ENCODE measurements at places on chromosomes 6 and 20.

GRCh38 chr6:111739257-111739696 is 133.6 kb upstream of the TRAF3IP2 start:
- DNase-seq = no peak

- DNase-seq = no peak
These were observed 209.2 kb upstream of the RNF217 start for GRCh38 chr6:124753001-124753400.

DNA sequence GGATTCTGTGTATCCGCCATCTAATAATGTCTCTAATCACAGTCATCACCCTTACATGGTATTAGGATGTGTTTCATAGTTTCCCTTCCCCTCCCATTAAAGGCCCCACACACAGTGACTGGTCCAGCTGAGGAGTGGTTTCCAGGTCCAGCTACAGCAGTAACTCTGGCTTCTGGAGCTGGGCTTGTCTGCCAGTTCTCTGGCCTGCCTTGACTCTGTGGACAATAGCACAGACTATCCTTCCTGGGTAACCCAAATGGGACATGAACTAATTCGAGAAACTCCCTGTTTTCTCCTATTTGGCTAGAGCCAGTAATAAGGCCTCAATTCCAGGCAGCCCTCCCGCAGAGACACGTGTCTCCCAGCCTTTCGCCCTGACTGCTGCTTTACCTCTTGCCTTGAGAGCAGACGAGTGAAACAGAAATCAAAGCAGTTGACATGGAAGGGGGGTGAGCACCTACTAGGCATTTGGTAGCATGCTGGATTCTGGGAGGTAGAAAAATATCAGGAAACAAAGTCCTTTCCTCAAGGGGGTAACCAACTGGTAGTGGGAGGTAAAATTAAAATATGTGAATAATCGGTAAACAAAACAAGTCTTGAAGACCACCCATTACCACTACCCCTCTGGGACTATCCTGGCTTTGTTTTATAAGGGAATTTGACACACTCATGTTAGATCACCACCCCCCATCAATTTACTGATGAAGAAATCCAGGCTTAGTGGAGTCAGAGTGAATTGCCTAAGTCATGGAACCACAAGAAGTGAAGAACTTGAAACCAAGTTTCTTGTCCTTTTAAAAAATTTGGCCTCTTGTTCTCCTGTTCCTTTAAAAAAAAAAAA is 1.2 kb downstream of the TRAF3IP2 start:
- no peak for DNase-seq

DNA sequence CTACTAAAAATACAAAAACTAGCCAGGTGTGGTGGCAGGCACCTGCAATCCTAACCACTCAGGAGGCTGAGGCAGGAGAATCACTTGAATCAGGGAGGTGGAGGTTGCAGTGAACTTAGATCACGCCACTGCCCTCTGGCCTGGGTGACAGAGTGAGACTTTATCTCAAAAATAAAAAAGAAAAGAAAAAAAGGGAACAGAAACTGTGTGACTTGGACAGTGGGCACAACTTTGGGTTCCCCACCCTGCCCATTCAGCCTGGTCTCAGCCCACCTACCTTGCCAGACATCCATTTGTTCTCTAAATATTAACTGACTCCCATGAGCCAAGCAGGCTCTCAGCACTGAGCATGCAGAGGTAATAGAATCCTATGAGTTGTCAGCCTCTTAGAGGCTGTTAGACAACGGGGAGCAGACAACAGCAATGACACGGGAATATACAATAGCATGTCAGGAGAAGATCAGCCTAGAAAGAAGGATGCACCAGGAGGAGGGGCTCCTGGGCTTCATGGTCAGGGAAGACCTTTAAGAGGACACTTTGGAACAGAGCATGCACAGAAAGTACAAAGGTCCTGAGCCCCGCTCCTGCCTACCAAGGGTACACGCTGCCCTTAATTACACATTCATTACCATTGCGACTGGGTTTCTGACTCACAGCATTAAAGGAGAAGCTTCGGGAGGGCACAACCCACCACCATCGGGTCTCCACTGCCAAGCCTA is 20.0 kb downstream of the FAM209B start:
- no peak for DNase-seq

DNA sequence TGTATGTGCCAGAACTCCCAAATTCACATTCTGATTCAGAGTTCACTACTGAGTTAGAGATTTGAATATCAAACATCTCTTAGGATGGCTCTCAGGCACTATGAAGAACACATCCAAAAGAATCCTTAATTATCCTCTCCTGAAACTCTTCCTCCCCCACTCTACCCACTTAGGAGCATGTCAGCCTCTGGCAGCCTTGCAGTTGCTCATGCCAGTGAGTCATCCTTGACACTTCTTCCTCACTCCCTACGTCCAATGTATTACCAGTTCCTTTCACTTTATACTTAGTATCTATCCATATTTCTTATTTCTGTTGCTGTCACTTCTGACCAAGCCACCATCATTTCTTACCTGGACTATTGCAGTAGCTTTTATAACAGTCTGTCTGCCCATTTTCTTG is 192.0 kb upstream of the IMPG1 start:
- DNase-seq = no peak

- DNase-seq = no peak
These were observed 305.0 kb downstream of the GMDS start for GRCh38 chr6:1940381-1940780.

- no peak for DNase-seq
These were observed 3.9 kb downstream of the CCN2 start for GRCh38 chr6:131946992-131947955.

DNA sequence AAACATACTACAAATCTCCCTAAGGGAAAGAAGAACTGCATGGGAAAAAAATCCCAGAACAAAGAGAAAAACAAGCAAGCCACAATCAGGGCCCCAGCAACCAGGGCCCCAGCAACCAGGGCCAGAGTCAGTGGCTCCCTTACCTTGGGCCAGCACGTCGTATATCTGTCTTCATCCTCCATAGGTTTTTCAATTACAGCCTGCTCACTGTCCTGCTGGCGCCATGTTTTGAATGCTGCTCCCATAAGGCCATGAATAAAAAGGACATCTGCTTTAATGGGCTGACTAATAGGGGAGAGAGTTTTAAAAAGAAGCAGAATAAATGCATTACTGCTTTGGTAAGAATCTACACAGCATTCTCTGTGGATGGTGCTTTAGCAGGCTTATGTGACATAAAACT is 49.2 kb downstream of the SERAC1 start:
- no peak for DNase-seq

DNA sequence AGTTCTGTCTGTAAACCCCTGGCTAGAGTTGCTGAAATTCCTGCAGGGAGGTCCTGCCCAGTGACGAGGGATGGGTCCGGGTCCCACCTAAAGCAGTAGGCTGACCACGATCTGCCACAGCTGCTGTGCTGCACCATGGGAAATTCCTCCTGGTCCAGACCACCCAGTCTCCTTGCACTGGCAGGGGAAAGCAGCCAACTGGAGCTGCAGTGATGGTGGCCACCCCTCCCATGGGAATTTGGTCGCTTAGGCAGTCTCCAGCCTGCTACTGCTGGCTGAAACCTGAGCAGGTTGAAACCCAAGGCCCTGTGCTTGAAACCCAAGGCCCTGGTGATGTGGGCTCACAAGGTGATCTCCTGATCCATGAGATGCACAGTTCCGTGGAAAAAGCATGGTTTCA is 23.9 kb upstream of the MOXD1 start:
- DNase-seq = no peak

DNA sequence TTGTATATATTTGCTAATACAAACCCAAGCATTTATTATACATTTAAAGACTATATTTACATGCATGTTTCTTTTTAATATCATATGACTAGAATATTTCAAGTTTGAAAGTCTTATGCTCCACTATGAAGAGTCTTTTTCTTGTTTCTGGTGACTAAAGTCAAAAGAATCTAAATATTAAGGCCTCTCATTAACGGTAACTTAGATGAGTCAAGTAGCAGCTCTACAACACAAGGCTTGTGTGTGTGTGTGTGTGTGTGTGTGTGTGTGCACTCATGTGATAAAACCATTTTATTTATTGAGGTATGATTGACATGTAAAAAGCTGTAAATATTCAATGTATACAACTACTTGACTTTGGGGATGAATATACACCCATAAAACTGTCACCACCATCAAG is 275.6 kb downstream of the TFAP2B start:
- no peak for DNase-seq

DNA sequence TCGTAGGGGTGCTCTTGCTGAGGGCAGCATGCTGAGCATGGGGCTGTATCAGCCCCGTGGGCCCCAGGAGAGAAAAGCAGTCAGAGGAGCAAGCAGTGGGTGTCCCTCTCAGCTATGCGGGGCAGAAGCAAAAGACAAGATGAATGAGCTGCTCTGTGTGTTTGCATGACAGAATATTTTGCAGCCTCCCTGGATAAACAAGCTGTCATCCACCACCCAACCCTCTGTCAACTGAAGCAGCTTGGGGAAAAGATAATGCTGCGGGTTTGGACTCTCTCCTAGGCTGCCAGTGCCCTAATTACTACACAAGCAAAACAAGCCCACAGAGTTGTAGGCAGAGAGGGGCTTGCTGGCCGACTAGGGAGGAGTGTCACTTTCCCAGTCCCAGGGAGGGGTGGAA is 82.3 kb upstream of the PTPRT start:
- no peak for DNase-seq

DNA sequence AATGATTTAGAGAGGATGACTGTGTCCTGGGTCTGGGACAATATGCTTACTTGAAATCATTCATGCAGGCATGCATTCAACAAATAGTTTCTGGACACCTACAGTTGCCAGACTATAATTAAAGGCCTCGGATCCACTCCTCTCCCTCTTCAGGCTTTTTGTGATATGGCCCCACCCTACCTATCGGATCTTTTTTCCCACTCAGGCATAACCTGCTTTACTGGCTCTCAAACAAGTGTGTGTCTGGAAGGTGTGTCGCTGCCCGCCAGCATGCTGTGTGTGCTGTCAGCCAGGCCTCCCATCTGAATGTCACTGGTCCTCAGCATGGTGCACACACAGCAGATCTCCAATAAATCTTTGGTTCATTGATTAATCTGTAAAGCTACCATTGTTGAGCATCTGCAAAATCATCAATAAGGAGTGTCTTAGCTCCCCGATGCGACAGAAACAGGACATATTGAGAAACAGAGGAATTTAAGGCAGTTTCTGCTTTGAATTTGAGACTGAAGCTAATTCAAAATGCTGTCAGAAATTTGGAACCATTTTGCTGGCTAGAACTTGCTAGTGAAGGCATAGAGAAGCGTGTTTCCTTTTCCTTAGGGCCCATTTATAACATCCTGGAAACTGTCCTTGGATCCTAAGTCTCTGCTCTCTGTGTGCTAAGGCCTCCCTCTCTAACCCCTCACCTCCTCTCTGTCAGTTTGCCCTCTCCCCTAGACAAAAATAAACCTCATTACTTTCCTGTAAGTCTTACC is 23.5 kb upstream of the CCN6 start:
- DNase-seq = no peak

GRCh38 chr6:38136547-38136946 is 317.0 kb downstream of the ZFAND3 start:
- no peak for DNase-seq

DNA sequence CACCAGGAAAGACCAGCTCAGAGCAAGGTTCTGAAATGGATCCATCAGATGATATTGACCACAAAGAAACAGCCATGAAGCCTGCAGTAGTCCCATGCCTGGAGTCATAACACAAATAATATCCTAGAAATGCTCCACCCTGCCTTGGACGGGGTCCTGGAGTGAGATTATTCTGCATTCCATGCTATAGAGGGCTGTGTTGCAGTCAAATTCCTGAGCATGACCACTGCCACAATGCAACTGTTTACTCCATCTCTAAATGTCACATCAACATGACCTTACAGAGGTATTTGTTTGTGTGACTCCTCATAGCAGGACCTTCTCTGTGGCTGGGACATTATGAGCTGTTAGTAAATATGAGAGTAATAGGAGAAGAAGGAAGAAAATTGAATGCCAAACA is 257.5 kb upstream of the TCF21 start:
- no peak for DNase-seq

DNA sequence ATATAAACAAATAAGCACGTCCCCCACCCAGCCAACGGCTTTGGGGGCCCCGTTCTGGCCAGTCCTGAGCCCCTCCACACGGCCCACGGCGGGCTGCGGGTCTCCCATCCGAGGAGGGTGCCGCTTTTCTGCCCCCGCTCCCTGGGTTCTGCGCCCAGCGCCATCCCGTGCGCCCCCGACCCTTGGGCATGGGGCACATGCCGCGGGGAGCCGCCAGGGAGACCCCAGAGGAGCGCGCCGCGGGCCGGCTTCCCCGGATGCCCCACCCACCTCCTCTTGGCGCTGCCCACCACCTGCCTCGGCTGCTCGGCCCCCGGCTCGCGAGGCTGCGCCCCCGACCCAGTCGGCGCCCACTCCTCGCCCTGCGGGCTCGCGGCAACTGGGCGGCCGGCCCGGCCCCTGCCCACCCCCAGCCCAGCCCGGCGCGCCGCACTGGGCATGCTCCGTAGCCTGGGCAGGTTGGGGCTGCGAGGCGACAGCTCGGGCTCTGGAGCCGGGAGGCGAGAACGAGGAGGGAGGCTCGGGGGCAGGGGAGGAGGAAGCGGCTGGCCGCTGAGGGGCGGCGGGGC is 570 bp upstream of the PLCB4 start:
- no peak for DNase-seq

GRCh38 chr20:44734938-44735337 is 10.7 kb upstream of the KCNK15 start:
- no peak for DNase-seq

GRCh38 chr20:3041854-3042409 is 1.5 kb upstream of the GNRH2 start:
- no peak for DNase-seq

- DNase-seq = no peak
These were observed 171.7 kb downstream of the FAXC start for GRCh38 chr6:99177736-99178135.

DNA sequence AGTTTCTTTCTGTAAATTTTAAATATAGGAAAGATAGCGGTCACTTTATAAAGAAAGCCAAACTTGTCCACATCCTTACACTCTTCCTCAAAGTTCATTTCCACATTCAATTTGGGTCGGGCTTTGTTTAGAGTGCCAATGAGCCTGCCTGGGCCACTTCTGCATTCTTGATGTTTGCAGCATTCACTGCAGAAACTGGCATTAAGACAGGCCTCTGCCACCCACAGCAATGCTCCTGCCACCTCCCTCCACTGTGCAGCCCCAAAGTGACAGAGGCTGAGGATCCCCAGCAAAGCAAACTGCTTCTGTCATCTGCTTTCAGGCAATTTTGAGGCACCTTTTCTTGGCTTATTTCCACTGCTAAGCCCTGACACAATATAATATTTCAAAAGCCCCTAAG is 61.2 kb downstream of the TNFAIP3 start:
- no peak for DNase-seq

- no peak for DNase-seq
These were observed 36.8 kb downstream of the PRR18 start for GRCh38 chr6:166271376-166271765.

DNA sequence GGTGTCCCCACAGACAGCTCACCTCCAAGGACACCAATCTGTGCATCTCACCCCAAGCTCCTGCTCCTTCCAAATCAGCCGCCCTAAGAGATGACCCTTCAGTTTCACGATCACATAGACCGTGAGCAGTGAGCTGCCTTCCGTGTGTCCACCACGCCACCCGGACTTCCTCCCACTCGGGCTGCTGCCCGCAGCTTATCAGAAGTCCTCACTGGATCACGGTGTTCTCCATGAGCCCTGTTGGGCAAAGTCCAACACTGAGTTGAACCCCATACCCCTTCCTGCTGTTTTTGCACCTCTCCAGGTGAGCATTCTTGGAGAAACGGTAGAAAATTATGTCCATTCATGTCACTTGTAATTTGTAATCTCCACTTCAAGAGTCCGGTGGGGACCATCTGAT is 234.4 kb downstream of the SMOC2 start:
- no peak for DNase-seq

GRCh38 chr6:106908386-106908840 is 66.1 kb downstream of the CD24 start:
- no peak for DNase-seq

Measured in activated CD4-positive, CD25-positive, alpha-beta regulatory T cell (primary cell).